ENCODE measurements at places on chromosomes 16 and 17.
A peak's percentile ranks its signal among the peaks of the same experiment; 100 is the strongest.

- DNase-seq = no peak
Observed at GRCh38 chr16:4631444-4631843, 6.8 kb downstream of the MGRN1 start.

GRCh38 chr16:81830845-81831540 is 51.9 kb downstream of the PLCG2 start:
- DNase-seq = no peak

- no peak for DNase-seq
Observed at GRCh38 chr17:9598661-9599060, 22.2 kb downstream of the CFAP52 start.

DNA sequence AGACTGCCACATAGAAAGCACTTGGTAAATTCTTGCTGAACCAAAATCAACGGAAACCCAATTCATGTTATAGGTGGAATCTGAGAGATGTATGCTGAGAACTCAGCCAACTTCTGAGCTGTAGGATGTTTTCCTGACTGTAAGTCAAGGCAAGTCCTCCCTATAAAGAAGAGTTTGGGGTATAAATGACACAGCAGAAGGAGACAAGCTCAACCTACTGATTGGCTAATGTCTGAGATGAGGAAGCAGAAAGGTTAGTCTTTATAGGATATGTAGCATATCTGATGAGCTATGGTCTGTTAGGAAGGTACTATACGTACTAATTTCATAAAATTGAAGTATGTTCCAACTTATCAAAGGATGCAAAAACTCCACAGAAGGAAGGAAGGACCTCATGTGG is 99.5 kb downstream of the XYLT1 start:
- no peak for DNase-seq

DNA sequence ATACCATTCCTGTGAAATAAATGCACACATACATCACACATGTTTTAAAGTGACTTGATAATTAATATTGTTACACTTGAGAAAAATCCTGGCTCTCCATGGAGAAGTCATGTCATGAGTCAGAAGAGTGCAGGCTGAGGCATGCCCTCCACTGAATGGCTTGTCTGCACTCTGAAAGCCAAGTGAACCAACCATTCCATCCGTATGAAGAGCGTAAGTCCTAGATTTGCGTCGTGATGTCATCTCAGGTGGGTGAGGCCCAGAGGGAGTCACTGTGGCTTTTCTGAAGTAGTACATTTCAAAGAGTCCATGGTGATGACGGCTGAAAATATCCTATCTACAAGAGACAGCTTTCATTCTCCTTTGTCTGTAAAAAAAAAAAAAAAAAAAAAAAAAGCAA is 83.5 kb upstream of the IRX5 start:
- DNase-seq = no peak

- DNase-seq = no peak
Observed at GRCh38 chr16:8108991-8109509, 481.3 kb downstream of the TMEM114 start.

DNA sequence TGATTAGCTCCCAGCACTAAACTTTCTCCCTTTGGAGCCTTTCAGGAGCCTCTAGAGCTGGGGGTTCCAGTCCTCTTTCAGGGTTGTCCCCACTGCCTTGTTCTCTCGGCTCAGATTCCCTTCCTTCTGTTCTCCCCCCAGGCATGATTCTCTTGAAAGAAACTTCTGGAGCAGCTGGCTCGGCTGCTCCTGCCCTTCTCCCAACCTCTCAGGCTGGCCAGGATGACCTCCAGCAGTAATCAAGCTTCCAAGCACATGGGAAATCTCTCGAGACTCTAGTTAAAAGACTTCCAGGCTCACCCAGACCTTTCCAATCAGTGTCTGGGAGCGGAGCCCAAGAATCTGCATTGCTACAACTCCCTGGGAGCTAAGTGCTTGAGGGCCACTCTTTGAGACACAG is 3.6 kb downstream of the SDK2 start:
- no peak for DNase-seq

DNA sequence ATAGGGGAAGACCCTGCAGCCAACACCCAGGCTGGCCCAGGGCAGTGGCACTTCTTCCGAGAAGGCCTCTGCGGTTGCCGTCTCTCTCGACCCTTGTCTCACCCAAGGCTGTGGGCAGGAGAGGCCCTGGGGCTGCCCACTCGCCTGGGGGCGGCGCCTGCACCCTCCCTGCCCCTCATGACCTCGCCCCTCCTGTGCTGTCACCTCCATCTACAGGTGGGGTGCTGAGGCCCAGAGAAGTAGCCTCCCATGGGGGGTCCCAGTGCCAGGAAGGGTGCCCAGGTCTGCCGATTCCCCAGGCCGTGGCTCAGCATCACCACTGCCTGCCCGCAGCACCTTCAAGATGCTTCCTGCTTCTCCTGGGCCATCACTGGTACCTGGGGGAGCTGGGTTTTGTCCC is 992 bp downstream of the NLRC3 start:
- DNase-seq = no peak

GRCh38 chr17:62738281-62738680 is 69.8 kb downstream of the MARCHF10 start:
- DNase-seq = no peak

GRCh38 chr16:6114691-6115090 is 1017.1 kb upstream of the EEF2KMT start:
- DNase-seq = no peak

DNA sequence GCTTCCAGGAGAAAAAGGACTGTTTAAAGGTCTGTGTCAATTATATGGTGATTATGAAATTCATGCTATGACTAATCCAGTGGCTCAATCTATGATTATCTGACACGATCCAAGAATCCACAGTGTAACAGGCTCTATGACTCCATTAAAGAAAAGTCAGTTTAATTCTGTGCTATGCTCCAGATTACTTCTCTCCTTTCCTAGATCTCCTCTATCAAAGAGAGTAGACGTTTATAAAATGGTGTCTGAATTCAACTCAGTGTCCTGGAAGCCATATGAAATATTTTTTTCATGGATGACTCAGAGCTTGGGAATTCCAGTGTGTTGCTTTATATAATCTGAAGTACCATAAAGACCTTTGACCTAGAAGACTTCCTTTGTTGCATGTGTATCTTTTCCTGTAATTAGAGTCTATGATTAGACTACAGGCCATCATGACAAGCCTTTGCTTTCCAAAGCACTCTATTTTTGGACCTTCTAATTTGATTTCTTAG is 27.0 kb upstream of the NF1 start:
- no peak for DNase-seq

DNA sequence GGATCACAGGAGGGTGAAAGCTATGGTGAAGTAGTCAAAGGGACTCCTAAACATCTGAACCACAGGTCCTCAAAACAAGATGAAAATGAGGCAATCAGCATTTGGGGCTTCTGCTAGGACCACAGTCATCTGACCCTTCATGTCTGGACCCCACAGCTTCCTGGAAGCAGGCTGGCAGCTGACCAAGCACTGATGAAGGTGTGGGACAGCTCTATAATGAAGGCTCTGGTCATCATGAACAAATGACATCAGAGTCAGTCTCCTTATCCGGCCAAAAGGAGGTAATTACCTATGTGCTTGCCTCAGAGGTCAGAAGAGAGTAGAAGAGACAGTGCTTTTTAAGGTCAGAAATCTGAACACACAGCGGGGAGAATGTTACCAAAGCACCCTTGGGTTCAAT is 101.2 kb upstream of the GNAO1 start:
- DNase-seq = no peak

GRCh38 chr16:15482068-15482747 is 47.8 kb downstream of the BMERB1 start:
- peak; percentile 88 for DNase-seq

- DNase-seq = no peak
Observed at GRCh38 chr16:66088681-66089080, 277.8 kb upstream of the CDH5 start.

DNA sequence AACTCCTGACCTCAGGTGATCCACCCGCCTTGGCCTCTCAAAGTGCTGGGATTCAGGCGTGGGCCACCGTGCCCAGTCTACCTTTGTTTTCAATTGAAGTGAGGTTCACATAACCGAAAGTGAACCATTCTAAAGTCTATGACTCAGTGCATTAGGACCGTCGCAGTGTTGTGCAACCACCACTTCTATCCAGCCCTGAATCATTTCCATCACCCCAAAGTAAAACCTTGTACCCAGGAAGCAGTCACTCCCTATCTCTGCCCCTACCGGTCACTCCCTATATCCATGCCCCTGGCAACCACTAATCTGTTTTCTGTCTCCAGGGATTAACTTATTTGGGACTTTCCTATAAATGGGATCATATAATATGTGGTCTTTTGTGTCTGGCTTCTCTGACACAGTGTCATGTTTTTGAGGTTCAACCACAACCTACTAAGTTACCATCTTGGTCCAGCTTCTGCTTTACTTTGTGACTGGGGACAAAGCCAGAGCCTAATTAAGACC is 28.3 kb upstream of the CDC42EP4 start:
- DNase-seq = peak; percentile 84

GRCh38 chr16:19829844-19830692 is 54.6 kb downstream of the GPRC5B start:
- no peak for DNase-seq

- no peak for DNase-seq
Observed at GRCh38 chr16:79191933-79192332, 408.6 kb downstream of the MAF start.

- DNase-seq = no peak
Observed at GRCh38 chr16:72947379-72948237, 100.3 kb downstream of the ZFHX3 start.

- no peak for DNase-seq
Observed at GRCh38 chr17:26818736-26819135, 475.2 kb upstream of the WSB1 start.

DNA sequence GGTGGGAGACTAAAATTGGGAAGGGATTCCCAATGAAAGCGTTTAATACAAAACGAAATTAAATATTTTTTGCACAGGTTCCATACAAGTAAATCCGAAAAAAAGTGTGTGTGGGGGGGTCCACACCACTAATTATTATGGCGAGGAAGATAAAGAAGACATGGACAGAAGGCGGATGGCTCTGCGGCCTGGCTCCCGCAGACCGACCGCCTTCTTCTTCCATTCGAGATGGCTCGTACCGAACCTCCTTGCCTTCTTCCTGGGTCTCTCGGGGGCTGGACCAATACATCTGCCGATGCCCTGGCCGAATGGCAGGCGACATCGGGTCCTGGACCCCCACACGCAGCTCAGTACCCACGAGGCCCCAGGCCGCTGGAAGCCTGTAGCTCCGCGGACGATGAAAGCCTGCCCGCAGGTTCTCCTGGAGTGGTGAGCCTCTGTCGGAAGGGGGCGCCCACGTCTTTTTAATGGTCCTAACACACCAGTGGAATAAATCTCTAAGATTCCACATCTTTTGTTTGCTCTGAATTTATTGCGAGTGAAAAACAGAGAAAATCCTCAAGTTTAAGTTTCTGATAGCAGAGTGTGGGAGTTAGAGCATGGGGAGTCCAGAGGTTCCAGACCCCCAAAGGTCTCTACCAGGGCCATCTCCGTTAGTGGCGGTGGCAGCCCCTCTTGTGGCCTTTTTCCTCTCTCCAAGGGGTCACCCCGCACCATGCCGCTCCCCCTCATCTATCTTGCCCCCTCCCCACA is 1.4 kb downstream of the PRAC2 start:
- peak; percentile 70 for DNase-seq

- DNase-seq = no peak
Observed at GRCh38 chr16:50395763-50396710, 27.2 kb upstream of the BRD7 start.

- no peak for DNase-seq
Observed at GRCh38 chr17:81518785-81519283, 6.2 kb upstream of the ACTG1 start.

DNA sequence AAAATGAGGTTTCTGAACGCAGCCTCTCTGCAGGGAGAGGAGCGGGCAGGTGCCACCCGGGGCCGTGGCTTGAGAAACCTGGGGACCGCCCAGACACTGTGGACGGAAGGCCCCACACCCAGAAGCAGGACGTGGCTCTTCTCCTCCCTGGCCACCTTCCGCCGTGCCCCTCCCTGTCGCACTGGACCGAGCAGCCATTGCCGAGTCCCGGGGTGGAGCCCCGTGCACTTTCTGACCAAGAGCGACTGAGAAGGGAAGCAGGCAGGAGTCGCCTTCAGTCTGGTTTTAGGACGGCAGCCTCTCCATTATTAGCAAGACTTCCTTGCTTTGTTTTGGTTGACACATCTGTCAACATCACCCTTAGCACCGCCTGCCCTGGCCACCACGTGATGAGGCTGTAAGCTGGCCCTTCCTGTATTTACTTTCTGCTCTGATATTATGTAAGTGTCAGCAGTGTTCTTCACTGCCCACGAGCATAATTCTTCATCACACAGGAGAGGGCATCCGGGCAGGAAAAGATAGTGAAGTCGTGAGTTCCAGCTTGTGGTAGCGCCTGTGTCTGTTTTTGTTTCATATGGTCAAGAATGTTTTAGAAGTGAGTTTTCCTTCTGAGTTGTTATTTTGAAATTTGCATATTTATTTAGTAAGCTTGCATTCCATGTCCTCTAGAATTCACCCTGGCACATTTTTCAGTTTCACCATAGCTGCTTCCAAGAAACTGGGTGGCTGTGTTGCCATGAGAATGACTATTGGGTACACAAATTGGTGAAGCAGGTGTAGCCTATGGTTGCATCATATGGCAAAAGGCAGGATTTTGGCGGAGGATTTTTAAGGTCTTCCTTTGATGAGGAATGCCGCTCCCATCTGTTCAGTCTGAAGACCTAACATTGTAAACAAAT is 1.0 kb downstream of the HERPUD1 start:
- peak; percentile 46 for DNase-seq

DNA sequence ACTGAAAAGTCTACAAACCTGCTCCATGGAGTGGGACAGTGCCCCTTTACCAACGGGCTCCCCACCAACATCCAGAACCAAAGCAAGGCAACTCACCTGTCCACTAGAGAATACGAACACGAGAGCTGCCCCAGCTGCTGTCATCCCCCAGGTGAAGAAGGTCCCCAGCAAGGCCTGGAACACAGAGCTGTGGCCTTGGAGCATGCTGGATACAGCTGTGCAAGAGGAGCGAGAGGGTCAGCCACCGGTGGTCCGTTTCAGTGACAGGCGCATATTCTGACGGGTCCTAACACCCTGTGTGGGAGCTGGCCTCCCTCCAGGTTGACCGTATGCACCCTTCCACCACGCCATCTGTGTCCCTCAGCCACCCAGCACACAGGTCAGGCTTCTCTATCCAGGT is 3.9 kb downstream of the SLC39A11 start:
- no peak for DNase-seq

- no peak for DNase-seq
Observed at GRCh38 chr16:18800775-18801144, 589 bp downstream of the ARL6IP1 start.

Measured in amniotic stem cell (primary cell).